ENCODE measurements at places on chromosomes 11 and 22. TPM values are rescaled to one million over a fixed set of nuclear protein-coding genes. Genes with fewer than 3 reads are reported as not detected.

- H3K27me3 ChIP-seq, result no peaks in the 10 kb centered on the region
- no peak overlapping the region for H3K27ac ChIP-seq
- H3K36me3 ChIP-seq, result peaks cover under 1% of the 10 kb centered on the region
- H3K4me3 ChIP-seq, result no peak overlapping the region
Measured at GRCh38 chr11:76135491-76135890, 70.8 kb downstream of the WNT11 start.

DNA sequence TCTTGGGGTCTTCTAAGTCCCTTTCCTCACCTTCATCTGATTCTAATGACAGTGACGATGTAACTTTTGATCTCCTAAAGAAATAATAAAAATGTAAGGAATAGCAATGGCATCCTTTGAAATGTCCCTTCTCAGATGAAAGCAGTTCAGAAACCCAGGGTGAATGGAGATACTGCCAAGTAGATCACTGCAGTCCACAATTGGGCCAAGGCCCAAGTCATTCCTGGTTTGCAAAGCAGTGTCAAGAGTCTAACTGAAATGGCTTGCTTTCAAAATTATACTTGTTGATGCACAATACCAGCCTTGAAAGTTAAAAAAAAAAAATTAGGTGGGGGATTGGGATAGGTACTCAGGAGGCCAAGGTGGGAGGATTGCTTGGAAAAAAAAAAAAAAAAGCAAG, 20.4 kb downstream of the ASCC2 start:
- H3K36me3 ChIP-seq, result peaks cover 84% of the 10 kb centered on the region
- H3K27ac ChIP-seq, result no peak overlapping the region
- H3K27me3 ChIP-seq, result no peaks in the 10 kb centered on the region
- no peak overlapping the region for H3K4me3 ChIP-seq
- no peak for DNase-seq

DNA sequence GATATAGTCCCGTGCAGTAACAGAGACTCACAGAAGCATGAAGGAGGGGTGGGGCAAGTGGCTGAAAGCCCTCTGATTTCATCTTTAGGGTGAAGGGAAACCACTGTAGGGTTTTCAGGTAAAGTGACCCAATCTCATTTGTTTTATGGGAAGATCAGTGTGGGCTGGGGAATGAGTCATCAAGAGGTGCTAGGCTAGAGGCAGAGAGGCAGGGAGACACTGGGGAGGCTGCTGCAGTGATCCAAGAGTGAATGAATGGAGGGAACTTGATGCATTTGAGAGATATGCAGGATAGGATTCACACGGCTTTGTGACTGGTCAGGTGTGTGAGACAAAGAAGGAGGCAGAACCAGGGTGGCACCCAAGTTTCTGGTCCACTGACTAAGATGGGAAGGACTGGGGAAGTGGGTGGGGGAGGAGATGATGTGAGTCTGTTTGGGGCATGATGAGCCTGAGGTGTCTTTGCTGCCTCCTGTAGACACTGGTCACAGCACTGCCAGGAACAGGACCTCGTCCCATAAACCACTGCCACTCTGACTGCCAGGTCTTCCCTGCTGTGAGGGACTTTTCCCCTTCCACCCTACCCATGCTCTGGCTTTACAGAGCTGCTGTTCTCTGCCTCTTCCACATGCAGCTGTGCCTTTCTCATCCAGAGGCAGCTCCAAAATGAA, 239.0 kb downstream of the TENM4 start:
- no peak overlapping the region for H3K4me3 ChIP-seq
- no peak overlapping the region for H3K27ac ChIP-seq
- no peaks in the 10 kb centered on the region for H3K4me1 ChIP-seq
- H3K36me3 ChIP-seq, result no peaks in the 10 kb centered on the region
- H3K27me3 ChIP-seq, result no peaks in the 10 kb centered on the region

DNA sequence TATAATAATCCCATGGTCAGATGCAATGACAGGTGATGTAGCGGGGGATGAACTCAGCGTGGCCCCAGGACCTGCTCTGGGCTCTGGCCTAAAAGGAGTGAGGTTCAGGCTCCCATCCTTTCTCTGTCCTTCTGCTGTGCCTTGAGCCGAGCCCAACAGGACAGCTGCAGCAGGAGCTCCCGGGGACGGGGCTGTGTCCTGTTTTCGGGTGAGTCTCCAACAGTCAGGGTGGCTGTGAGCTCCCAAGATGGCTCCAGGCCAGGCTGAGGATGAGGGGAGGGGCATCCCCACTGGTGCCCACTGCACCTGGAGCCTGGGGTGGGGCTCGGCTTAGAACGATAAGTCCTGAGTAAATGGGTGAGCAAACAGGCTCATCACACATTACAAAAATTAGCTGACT, 1385.0 kb downstream of the BRD1 start:
- no peaks in the 10 kb centered on the region for H3K4me1 ChIP-seq
- no peak for DNase-seq
- no peaks in the 10 kb centered on the region for H3K27me3 ChIP-seq
- no peak overlapping the region for H3K4me3 ChIP-seq

DNA sequence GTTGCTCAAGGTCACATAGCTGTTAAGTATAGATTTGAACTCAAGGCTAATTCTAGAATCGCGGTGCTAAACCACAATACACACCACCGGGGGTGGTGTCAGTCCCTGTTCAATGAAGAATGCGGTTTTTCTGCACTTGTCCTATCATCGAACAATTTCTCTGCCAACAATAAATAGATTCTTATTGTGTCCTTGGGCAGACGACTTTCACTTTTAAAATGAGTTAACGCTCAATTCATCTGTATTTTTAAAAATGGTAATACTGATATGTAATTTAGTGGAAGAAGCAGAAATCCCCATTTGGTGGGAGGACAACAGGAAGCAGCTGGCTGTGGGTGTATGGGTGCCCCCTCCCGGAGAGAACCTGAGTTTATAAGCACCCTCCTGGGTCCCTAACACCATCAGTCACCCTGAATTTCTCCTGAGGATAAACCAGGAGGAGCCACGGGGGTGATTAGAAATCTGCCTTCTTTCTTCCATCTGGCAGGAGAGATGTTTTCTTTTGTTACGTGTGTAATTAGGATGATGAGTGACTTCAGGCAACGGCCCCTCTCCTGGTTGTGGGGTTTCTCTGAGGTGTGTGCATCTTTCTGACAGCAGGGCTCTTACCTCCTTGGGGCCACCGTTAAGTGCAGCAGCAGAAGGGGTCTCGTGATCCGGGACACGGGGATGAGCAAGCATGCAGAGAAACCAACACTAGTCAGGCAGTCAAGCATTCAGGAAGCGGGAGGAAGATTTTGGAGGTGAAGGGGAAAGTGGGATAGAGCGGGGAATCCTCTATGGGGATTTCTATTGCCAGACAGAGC, 87.7 kb downstream of the GRAMD1B start:
- H3K4me3 ChIP-seq, result no peak overlapping the region
- H3K36me3 ChIP-seq, result no peaks in the 10 kb centered on the region
- H3K4me1 ChIP-seq, result peaks cover 19% of the 10 kb centered on the region
- DNase-seq, result peak; percentile 23
- H3K27me3 ChIP-seq, result no peaks in the 10 kb centered on the region
- H3K27ac ChIP-seq, result no peak overlapping the region

DNA sequence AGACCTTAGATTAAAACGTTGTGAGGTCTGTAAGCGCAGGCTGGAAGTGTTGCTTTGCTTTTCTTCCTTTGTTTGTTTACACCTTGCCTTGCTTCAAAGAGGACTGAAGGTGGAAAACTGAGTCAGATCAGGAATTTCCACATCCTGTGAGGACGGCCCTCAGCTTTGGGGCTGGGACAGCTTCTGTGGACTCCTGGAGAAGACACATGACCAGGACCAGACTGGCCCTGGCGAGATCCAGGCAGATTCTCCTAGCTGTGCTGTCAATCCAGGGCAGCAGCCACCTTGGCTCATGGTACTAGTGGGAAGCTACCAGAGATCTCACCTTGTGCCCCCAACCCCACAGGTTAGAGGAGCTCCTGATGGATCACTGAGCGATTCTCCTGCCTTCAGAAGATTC, 1461.9 kb downstream of the TBC1D22A start:
- H3K4me1 ChIP-seq, result no peaks in the 10 kb centered on the region
- DNase-seq, result no peak
- no peak overlapping the region for H3K4me3 ChIP-seq
- H3K27ac ChIP-seq, result no peak overlapping the region
- H3K27me3 ChIP-seq, result no peaks in the 10 kb centered on the region

GRCh38 chr11:34215806-34216453, 110.5 kb downstream of the NAT10 start:
- H3K36me3 ChIP-seq, result no peaks in the 10 kb centered on the region
- no peaks in the 10 kb centered on the region for H3K27me3 ChIP-seq
- no peak overlapping the region for H3K4me3 ChIP-seq
- H3K4me1 ChIP-seq, result no peaks in the 10 kb centered on the region
- no peak overlapping the region for H3K27ac ChIP-seq
- no peak for DNase-seq

GRCh38 chr11:125407046-125407445, 89.0 kb downstream of the FEZ1 start:
- no peaks in the 10 kb centered on the region for H3K36me3 ChIP-seq
- H3K4me3 ChIP-seq, result no peak overlapping the region
- no peak for DNase-seq
- H3K4me1 ChIP-seq, result peaks cover 7% of the 10 kb centered on the region

GRCh38 chr22:46812034-46812605, 49.7 kb downstream of the TBC1D22A start:
- H3K36me3 ChIP-seq, result peaks cover 7% of the 10 kb centered on the region
- H3K4me3 ChIP-seq, result no peak overlapping the region
- peaks cover 3% of the 10 kb centered on the region for H3K4me1 ChIP-seq
- DNase-seq, result no peak
- H3K27me3 ChIP-seq, result no peaks in the 10 kb centered on the region

DNA sequence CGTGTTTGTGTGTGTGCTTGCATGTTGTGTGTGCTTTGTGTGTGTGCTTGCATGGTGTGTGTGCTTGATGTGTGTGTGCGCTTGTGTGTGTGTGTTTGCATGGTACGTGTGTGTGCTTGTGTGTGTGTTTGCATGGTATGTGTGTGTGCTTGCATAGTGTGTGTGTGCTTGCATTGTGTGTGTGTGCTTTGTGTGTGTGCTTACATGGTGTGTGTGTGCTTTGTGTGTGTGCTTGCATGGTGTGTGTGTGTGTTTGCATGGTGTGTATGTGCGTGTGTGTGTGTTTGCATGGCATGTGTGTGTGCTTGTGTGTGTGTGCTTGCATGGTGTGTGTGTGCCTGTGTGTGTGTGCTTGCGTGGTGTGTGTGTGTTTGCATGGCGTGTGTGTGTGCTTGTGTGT, 10.0 kb upstream of the MUC5AC start:
- no peaks in the 10 kb centered on the region for H3K27me3 ChIP-seq
- no peak for DNase-seq
- no peaks in the 10 kb centered on the region for H3K36me3 ChIP-seq
- no peak overlapping the region for H3K27ac ChIP-seq

DNA sequence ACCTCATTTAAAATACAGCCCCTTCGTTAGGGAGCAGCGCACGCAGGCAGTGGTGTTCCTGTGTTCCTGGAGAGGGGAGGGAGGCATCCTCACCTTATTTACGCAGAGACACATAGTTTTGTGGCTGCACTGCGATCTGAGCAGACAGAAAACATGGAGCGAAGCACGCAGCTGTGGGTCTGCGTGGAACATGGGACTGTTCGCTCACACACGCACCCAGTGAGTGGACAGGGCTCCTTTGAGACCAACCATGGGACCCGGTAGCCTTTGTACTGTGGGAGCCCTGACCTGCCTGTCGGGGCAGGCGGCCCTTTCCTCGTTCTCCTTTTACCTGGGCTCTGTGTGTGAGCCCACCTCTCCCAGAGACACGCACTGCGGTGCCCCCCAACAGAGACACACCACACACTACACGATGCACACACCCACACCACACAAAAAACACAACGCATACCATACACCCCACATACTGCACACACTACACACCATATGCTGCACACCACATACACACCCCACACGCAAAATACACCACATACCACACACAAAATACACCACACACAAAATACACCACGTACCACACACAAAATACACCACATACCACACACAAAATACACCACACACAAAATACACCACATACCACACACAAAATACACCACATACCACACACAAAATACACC, 1245.7 kb downstream of the BRD1 start:
- no peaks in the 10 kb centered on the region for H3K36me3 ChIP-seq
- no peak overlapping the region for H3K27ac ChIP-seq
- no peaks in the 10 kb centered on the region for H3K4me1 ChIP-seq
- no peak for DNase-seq

- H3K4me3 ChIP-seq, result no peak overlapping the region
- no peaks in the 10 kb centered on the region for H3K36me3 ChIP-seq
- no peaks in the 10 kb centered on the region for H3K4me1 ChIP-seq
- no peak overlapping the region for H3K27ac ChIP-seq
Measured at GRCh38 chr11:86740628-86741483, 59.5 kb upstream of the PRSS23 start.

DNA sequence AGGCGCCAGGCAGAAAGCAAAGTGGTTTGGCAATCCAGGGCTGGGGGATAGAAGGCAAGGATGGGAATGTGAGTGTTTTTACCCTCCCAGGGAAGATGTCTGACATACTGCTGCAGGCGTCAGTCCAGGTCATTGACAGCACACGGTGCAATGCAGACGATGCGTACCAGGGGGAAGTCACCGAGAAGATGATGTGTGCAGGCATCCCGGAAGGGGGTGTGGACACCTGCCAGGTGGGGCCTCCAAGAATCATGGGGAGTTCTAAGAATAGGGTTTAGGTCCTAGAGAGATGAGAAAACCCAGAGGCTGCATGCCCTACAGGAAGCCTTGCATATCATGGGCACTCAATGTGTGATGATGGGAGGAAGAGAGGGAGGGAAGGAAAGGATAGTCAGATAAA, 28.3 kb upstream of the SMIM35 start:
- H3K4me1 ChIP-seq, result no peaks in the 10 kb centered on the region
- no peak overlapping the region for H3K27ac ChIP-seq
- DNase-seq, result no peak
- H3K36me3 ChIP-seq, result no peaks in the 10 kb centered on the region
- no peak overlapping the region for H3K4me3 ChIP-seq
- no peaks in the 10 kb centered on the region for H3K27me3 ChIP-seq

DNA sequence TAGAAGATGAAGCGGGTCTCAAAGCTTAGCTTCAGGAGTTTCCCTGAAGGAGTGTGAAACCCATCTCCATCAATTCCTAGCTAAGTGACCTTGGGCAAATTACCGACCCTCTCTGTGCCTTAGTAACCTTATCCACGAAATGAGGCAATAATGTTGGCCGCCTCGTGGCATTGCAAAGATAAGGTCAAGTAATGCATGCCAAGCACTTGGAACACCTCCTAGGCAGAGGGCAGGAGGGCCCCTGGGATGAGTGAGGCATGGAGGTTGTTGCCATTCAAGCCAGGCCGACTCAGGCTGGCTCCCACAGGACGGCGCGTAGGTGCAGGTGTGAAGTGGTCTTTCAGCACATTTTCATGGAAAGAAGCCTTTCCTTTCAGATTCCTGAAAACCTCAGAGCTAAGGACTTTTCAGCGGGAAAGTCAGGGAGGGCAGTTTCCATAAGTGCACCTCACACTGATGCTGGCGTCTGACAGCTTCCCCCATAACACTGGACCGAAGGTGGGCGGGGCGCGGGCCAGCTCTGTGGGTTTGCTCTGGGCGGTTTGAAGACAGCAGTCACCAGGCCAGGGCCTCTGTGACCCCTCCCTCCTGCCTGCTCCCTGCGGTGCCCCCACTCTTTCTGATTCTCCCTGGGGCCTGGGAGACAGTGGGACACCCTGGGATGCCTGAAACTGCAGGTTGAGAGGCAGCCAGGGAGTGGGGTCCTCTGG, 25.2 kb downstream of the RPS6KA4 start:
- H3K4me3 ChIP-seq, result no peak overlapping the region
- no peak for DNase-seq
- H3K36me3 ChIP-seq, result no peaks in the 10 kb centered on the region
- no peak overlapping the region for H3K27ac ChIP-seq

OR5A1 gene
- total RNA-seq, result not detected

OR4D5 gene
- total RNA-seq, result not detected

OR51I1 gene
- total RNA-seq, result not detected

PATE2 gene
- not detected for total RNA-seq

FGF3 gene
- not detected for total RNA-seq

ACR gene
- total RNA-seq, result not detected

OR2AT4 gene
- total RNA-seq, result not detected

Measured in natural killer cell (primary cell).